ENCODE measurements at places on chromosomes 1 and 21.

- DNase-seq, result no peak
These were observed 45.4 kb downstream of the YARS1 start for GRCh38 chr1:32771561-32772280.

GRCh38 chr1:84884671-84885389 lies 8.2 kb downstream of the LPAR3 start:
- DNase-seq, result no peak

DNA sequence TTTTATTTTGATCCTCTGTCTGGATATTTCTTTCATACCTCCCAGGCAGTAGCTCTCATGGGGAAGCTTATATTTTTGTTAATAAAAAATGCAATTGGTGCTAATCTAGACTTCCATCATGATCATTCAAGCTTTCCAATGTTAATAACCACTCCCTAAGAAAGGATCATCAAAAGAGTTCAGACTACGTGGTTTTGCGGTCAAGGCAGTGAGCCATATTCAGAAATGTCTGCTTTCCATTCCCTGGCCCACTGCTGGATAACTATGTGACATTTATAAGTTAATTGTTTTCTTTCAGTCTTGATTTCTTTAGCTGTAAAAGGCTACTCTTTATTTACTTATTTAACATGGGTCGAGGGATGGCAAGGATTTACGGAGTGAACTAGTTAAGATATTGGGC lies 414.6 kb downstream of the LMO4 start:
- no peak for DNase-seq

DNA sequence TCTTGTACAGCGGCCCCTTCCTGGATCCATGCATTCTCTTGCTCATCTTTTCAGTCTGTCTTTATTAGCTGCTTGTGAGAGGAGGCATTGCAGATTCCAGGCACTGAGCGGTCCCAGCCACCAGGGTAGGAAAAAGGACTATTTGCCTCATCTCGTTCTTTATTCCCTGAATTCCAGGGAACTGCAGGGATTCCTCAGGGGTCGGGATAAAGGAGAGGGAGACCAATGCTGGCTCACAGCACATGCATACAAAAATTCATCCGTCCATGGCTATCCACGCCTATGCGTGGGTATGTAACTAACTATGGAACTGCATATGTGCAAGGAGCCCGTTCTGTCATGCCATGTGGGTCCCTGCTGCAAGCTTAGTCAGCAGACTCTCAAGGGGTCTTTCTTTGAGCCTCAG lies 879 bp upstream of the PLPPR5 start:
- DNase-seq, result no peak

GRCh38 chr1:24554714-24555113 lies 1.2 kb upstream of the NCMAP start:
- DNase-seq, result no peak

DNA sequence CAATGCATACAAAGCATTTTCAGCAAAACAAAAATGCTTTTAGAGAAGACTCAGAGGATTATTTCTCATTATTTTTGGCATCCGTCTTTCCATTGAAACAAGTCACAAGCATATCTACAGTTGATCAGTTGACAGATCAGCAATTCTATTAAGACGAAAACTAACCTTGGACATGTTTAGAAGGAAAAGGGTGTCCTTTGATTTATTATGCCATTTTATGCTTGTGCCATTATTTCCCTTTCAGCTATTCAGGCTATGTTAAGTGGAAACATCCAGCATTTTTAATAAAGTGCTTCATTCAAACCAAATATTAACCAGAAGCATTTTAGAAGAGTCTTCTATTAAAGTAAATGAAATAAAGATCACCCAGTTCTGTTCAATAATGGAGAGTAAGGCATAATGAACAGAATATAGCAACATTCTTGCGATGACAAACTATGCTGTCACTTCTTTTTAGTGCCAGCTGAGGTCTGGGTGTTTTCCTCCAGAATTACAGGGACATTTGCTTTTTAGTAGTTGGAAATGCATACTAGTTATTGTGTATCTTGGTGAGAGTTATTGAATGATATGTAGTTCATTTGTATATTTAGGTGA lies 481.4 kb downstream of the PLA2G4A start:
- DNase-seq, result no peak

- DNase-seq, result peak; percentile 18
These were observed 60.1 kb upstream of the CYP2J2 start for GRCh38 chr1:59986516-59987310.

DNA sequence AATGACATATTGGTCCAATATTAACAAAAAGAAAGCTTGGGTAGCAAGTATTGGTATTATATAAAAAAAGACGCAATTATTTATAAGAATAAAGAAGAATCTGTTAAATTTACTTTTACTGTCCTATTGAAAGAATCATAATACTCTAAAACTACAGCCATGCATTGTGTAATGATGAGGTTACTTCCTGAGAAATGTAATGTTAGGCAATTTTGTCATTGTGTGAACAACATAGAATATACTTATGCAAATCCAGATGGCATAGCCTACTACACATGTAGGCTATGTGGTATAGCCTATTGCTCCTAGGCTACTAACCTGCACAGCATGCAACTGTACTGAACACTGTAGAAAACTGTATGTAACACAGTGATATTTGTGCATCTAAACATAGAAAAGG lies 121.2 kb upstream of the PTGFR start:
- no peak for DNase-seq

GRCh38 chr1:195886000-195886399 lies 722.2 kb downstream of the KCNT2 start:
- DNase-seq, result no peak

DNA sequence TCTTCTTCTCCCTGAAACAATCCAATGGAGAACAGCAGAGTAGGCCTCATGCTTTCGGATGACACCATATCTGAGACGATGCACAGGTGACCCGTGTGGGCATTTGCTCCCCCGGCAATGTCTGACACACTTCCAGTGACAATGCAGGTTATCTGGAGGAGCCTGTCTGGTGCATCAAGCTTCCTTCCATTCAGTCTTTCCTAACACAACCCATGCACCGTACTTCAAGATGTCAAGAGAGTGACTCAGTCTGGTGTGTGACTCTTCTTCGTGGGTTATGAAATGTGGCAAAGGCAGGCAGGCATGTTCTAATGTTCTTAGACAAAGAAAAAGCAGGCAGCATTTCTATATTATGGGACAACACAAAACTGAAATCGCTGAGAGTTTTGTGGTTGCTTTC lies 159.1 kb downstream of the EDEM3 start:
- no peak for DNase-seq

GRCh38 chr1:172252958-172253357 lies 167.5 kb upstream of the C1orf105 start:
- DNase-seq, result no peak

- peak; percentile 34 for DNase-seq
These were observed 87.7 kb downstream of the SNX7 start for GRCh38 chr1:98749152-98749756.

DNA sequence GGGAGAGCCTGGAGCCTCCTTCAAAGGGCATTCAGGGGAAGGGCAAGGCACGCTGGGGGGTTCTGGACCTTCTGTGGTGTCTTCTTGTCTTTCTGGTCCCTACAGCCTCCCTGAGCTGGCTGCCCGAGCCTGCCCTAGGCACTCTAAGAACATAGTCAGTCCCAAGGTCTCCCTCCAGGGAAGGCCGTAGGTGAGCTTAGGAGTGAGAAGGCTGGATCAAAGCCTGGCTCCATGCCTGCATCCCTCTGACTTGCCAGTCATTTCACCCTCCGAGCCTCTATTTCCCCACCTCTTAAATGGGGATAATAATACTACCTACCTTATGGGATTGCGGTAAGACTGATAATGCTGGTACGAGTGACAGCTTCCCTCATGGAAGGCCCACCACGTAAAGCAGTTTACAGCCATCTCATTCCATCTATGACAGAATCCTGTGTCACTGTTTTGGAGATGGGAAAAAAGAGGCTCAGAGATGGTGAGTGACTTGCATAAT lies 20.8 kb downstream of the PTPRF start:
- no peak for DNase-seq

GRCh38 chr1:235864931-235865525 lies 1.7 kb downstream of the LYST start:
- DNase-seq, result no peak

GRCh38 chr1:36709869-36710481 lies 227.3 kb upstream of the CSF3R start:
- no peak for DNase-seq

DNA sequence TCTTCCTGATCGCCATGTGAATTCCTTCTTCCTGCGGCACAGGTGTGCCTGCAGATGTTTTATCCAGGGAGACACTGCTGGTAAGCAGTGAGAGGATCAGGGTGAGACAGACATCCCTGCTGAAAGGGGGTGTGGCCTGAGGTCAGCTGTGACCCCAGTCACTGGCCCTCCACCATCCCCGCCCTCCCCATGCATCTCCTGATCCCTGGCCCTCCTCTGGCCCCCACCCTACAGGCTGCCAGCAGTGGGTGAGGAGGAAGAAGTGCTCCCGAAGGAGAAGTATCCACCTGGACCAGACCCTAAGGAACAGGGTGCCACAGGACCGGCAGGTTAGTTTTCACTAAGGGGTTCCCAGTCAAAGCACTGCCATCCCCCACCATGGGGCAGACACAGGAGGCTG lies 85.3 kb downstream of the GLIS1 start:
- DNase-seq, result no peak

GRCh38 chr1:119962296-119962968 lies 66.1 kb upstream of the ADAM30 start:
- DNase-seq, result no peak

DNA sequence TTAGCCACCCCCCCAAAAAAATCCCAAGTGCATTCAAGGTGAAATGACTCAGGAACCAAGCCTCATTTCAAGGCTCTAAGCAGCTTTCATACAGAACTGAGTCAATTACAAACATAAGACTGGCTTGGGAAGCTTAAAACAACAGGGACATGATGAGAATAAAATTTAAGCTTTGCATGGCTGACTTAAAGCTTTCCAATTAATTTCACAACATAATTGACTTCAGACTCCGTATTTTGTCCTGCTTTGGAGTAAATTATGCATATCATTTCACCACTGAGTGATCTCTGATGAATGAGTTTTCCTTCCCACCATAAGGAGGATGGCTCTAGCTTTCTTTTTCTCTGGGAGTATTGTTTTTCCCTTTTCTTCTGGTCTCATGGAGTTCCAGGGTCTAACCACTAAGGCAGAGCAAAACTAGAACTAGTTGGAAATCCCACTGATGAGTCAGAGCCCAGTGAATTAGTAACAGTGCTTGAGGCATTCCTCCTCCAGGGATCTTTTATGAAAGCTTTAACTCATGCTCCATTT lies 72.8 kb downstream of the XCL2 start:
- DNase-seq, result peak; percentile 23

DNA sequence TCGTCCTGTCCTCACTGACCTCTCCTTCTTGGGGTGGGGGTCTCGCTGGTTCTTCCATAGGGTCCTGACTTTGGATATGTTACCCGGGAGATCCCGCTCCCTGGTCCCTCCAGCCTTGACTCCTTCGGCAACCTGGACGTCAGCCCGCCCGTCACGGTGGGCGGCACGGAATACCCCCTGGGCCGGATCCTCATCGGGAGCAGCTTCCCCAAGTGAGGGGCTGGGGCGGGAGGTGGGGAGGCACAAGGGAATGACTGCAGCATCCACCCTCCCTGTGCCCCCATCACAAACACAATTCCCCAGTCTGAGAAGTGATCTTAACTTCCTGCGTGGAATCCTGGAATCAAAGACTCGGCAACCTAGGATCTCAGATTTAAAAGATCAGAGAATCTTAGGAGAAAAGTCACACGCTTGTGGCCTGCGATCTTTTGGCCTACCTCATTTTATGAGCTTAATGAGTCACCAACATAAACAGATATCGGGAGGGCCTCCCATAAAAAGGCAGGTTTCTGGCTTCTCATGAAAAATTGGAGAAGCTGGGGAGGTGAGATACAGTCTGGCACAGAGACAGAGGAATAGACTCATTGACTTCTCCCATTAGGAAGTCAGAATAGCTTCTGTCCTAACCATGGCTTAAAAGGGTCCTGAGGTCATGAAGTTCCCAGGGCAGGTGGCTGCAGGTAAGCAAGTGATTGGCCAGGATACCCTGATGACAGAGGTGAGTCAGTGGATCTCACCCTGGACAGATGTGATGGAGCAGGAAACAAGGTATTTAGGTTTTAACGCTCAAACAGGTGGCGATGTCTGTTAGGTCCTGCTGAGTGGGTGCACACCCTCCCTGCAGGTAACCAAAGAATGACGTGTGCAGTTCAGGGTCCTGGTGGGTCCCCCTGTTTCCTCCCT lies 15.9 kb upstream of the PADI3 start:
- peak; percentile 92 for DNase-seq

DNA sequence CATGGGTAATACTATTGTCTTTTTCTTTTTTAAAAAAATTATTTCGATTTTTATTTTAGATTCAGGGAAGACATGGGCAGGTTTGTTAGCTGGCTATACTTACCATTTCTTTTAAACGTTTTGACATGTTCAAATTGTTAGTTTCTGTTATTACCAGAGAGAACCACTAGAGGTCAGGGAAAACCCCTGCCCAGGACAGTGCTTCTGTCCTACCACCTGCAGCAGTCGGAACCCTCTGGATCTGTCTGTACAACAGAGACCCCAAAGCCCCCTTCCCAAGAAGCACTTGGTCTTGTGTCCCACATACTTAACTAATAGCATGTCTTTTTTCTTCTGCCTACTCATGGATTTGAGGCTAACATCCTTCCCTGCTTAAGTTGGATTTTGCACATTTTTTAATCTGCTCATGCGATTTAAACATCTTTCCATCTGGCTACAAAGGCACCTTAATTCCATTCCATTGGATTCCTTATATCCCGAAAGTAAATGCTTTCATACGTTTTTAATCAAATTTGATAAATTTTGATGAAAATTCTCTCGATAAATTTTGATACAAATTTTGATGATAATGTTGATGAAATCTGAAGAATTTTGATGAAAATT lies 10.0 kb upstream of the C1orf115 start:
- peak; percentile 52 for DNase-seq

DNA sequence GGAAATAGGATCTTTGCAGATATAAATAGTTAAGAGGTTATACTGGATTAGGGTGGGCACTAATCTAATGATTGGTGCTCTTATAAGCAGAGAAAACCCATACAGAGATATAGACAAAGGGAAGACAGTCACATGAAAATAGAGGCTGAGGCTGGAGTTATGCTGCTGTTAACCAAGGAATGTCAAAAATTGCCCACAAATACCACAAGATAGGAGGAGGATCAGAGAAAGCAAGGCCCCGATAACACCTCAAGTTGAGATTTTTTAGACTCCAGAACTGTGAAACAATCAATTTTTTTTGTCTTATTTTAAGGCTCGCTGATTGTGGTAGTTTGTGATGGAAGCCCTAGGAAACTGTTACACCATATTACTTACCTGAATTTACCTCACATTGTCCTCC lies 513.2 kb downstream of the COL11A1 start:
- no peak for DNase-seq

GRCh38 chr1:55894521-55894920 lies 679.4 kb upstream of the USP24 start:
- DNase-seq, result no peak

DNA sequence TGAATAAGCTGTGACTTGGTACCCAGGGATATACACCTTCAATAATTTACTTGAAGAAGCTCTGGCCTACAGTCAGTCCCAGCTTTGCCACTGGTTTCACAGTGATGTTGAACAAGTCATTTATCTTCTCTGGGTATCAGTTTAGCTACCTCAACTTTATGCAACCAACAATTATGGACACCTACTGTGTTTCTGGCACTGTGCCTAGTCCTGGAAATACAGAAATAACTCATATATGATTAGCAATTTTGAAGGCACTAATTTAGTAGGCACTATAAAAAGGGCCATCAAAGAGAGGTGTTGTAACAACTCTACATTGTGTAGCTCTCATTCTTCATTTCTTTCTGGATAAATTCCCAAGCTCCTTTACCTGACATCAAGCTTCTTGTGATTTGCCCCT lies 88.6 kb upstream of the SPATA6 start:
- no peak for DNase-seq

- peak; percentile 64 for DNase-seq
These were observed 21.2 kb upstream of the OTUD3 start for GRCh38 chr1:19861034-19861433.

GRCh38 chr1:39269791-39270342 lies 65.4 kb downstream of the MACF1 start:
- no peak for DNase-seq

Data from SW480 (cell line).